ENCODE measurements at places on chromosomes 5 and 9.

DNA sequence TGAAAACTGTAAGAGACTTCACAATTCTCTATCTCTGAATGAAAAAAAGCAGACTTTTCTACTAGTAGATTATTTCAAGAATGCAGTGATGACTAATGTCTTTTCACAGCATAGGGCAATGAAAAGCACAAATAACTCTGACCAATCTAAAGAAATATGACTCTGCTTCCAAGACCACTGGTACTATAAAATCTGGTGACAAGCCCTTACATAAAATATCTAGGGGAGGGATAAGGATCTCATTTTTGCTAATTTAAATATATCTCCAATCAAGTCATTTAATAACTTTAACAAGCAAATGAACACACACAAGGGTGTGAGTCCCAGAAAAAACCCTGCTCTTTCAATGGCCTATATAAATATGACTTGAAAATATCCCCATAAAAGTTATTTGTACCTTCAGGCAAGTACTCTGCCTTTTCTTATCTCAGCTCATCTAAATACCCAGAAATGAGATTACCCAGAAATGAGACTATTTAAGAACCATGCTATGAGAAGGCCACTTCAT lies 105.2 kb downstream of the GNAQ start:
- peak; percentile 84 for DNase-seq

GRCh38 chr9:77759391-77759790 lies 111.3 kb upstream of the GNA14 start:
- no peak for DNase-seq

DNA sequence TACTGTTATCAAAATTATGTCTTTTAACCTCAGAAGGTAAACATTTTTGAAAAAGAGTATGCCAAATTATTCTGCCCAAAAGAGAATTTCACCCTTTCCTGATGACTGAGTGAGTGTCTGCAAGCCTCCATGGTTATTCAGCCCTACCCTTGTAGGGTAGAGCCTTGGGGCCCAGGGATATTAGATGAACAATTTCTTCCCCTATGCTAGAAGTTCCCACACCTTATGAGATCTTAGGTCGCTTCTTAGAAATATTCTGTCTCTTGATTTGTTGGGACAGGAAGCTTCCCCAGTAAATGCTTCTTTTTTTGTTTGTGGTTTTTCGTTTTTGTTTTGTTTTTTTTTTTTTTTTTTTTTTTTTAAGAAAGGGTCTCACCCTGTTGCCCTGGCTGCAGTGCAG lies 3.1 kb downstream of the CRB2 start:
- DNase-seq, result no peak

DNA sequence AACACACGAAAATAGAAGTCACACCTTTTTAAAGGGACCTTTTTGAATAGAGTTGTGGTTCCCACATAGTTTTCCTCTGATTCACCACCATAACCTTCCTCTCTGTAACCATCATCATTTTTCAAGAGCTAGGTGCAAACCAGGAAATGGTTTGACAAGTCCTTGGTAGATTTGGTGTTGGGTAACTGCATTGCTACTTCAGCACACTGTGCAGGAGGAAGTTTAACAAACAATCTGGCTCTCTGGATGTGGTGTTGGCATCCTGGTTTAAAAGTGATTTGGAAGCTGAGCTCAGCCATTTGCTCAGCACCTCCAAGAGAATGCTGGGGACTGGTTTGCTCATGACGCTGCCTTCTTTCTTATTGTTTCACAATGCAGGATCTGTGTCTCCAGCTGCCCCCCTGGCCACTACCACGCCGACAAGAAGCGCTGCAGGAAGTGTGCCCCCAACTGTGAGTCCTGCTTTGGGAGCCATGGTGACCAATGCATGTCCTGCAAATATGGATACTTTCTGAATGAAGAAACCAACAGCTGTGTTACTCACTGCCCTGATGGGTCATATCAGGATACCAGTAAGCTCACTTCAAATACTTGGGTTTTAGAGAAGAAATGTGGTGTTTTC lies 213.1 kb downstream of the RFK start:
- peak; percentile 92 for DNase-seq

- peak; percentile 26 for DNase-seq
These were observed 30.5 kb upstream of the EEIG1 start for GRCh38 chr9:128011071-128011817.

- DNase-seq, result no peak
These were observed 127.3 kb upstream of the BOD1 start for GRCh38 chr5:173743641-173744343.

GRCh38 chr5:162995568-162995967 lies 441.8 kb upstream of the CCNG1 start:
- DNase-seq, result no peak

- no peak for DNase-seq
These were observed 35.9 kb downstream of the HRH2 start for GRCh38 chr5:175693741-175694140.

All from choroid plexus epithelial cell (primary cell).